Epithelial cell of esophagus (primary cell): ENCODE measurements at places on chromosomes 6 and 20.

DNA sequence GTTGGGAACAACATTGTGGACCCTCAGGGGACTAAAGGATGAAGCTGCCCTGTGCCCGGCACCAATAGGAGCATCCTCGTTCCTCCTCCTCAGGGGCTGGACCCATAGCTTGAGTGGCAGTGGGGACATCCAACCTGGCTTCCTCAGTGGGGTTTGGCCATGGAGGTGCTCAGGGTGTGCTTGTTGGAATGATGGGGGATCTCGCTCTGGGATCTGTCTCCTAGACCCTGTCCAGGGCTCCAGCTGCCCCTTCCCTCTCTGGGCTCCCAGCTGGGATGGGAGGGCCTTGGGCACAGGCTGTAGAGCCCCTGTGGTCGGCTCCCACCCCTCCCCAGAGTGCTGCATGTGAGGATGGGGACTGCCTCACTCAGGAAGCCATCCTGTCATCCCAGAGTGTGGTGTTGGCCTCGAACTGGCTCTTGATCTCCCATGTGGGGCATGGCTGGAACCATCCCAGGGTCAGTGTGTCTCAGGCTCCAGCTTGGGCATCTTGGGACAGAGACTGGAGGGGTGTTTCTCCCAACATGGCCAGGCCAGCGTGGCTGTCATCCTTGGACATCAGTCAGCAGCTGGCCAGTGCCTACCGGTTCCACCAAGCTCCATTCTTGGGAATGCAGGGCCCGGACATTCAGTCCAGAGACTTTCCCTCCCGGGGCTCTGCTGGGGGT lies 9.5 kb upstream of the MYT1 start:
- no peak for DNase-seq

DNA sequence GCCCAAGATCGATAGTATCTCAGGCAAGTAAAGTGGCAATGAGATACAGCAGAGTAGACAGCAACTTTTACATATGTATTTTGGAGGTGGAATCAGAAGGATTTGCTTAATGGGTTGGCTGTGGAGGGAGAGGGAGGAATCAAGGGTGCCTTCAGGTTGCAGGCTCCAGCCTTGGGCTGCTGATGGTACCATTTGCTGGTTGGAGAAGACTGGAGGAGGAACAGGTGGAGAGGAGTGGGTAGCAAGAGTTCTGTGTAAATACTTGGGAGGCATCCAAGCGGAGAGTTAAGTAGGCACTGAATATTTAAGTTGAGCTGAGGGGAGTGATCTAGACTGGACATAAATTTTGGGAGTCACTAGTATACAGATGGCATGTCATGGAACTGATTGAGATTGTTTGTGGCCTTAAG lies 5.2 kb downstream of the BICRAL start:
- DNase-seq: no peak

DNA sequence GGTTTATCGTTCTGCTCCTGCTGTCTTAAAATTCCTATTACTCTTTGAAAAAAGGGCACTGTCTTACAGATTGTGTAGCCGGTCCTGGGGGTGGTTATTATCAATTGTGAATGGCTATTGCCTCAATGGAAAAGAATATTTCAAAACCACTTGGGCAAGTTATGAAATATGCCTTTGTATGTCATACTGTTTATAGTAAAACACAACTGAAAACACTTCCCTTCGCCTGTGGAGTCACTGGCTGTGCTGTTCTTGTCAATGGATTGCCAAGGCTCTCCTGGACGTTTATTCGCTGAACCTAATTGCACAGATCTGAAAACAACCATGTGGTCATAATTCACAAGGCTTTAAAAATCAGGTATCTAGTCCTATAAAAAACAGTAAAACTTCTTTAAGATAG lies 47.8 kb upstream of the TAGAP start:
- peak; percentile 33 for DNase-seq

DNA sequence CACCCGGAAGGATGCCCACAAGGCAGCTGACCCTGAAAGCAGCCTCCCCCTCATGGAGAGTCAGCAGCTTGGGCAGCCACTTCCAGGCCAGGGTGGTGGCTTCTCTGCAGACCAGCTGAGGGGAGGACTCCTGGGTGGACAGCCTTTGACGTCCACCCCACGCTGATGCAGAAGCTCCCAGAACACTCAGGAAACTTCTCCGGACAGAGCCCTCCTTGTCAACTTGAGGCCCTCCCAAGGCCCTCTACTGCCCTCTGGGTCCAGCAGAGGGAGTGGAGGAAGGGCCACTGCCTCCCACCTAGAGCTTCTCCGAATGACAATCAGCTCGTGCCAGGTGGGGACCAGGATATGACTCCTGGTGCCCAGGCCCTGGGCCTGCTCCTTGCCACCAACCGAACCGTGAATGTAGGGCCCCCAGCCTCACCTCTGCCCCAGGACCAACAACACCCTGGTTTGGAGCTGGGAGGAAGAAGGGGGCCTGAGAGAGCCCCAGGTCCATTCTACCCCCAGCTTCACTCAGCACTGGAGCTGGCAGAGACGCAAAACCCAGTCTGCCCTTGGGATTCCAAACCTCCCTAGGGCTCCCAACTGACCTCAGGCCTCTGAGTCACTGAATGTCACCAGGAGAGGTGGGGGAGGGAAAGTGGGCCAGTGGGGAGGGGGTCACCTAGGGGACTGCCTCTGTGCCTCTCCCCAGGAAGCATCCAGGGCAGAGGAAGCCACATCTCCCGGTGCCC lies 10.9 kb upstream of the SLC22A7 start:
- DNase-seq: no peak

- DNase-seq: no peak
Measured at GRCh38 chr20:31838646-31839292, 6.6 kb downstream of the FOXS1 start.

DNA sequence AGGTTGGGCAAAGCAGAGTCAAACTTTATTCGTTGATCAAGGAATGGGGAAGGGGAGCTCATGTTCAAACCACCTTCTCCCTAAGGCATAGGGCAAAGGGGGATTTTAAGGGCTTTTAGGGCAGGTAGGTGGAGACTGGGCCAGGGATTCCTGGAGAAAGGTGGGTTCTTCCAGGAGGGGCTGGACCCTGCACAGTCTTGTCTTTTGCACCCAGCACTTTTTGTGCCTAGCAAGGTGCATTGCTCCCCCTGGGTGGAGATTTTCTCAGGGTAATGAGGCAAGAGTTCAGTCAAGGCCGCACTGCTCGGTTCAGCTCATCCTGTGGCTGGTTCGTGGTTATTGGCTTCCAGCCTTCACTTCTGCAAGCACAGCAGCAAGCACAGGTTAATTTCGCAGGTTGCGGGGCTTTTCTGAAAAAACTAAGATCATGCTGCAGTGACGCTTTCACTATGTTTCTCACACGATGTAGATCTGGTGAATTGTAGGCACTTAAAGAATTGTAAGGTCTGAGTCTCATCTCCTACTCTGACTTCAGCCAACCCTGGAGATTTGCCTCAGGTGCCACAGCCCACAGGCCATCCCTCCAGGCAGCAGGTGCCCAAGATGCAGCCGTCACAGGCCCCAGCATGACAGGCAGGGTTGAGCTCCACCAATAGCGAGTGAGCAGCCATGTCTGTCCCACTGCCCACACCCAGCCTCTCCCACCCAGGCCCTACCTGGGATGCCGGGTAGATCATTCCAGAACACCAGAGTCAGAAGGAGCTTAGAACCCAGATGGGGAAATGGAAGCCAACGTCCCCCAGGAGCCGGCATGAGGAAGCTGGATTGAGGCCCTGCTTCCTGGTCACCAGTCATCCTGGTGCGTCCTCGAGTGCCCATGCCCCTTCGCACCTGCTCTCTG lies 37.1 kb downstream of the SUN5 start:
- DNase-seq: no peak

DNA sequence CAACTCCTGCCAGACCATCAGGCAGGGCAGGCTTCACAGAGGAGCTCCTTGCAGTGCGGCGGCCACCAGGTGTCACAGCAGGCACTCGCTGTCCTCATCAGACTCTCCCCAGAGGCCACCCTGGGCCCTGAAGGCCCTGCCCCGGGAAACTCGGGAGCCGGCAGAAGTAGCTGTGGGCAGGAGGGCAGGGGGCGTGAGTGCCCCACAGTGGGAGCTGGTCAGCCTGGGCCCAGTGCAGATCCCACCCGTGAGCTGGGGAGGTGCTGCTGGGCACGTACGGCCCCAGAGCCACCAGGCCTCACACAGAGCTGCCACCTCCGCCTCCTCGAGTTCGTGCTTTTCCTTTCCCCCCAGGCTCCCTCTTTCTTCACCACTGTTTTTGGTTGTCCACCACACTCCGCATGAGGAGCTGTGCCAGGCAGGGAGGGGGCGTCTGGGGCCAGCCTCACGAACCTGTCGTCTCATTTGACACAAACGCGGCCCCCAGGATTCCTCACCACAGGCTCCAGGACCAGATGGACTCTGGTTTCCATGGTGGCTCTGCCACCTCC lies 33.8 kb downstream of the FRMD1 start:
- no peak for DNase-seq

GRCh38 chr6:40947876-40948526 lies 91.0 kb downstream of the UNC5CL start:
- DNase-seq: peak; percentile 70

GRCh38 chr6:79196912-79197311 lies 37.6 kb downstream of the HMGN3 start:
- DNase-seq: no peak

DNA sequence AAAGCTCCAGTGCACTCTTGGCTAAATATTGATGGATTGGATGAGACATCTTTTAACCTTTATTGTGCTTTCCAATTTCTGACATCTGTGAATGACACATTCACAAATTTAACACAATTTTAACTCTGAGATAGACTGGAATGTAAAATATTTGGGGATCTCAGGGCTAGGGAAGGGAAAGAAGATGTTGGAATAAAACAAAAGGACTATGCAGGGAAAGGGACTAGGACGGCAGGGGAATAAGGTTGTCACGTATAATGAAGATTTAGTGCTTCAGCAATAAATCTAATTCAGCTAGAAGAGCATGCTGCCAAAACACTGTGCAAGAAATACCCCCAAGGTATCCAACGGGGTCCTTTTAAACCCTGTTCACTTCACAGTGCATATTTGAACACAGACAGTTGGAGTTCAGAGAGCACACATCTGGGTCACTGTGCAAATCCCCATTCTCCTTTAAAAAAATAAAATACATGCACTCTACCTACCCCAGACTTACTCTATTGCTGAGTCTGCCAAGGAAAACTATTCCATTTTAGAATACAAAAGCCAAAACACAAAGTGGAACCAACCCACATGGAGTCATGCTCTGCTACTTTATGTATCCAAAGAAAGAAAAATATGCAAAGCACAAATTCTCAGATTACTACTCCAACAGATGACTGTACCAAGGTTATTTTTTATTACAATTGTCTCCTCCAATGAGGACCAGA lies 151.0 kb upstream of the RSPO3 start:
- DNase-seq: no peak

DNA sequence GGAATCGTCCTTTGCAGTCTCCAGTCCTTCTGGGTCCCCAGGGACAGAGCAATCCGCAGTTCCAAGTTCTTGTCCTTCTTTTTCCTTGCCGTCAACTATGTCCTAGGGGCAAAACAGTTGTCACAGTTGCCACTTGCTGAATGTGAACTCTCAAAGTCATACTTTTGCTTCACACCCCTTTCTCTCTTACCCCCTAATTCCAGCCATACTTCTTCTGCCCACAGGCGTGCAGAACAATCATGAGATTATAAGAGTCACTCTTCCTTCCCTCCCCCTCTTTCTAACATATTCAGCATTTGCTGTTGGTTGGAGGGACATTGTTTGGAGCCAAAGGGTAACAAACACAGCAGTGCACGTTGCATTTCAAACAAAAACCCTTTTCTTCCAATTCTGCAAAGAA lies 74.4 kb downstream of the BCAS1 start:
- no peak for DNase-seq

DNA sequence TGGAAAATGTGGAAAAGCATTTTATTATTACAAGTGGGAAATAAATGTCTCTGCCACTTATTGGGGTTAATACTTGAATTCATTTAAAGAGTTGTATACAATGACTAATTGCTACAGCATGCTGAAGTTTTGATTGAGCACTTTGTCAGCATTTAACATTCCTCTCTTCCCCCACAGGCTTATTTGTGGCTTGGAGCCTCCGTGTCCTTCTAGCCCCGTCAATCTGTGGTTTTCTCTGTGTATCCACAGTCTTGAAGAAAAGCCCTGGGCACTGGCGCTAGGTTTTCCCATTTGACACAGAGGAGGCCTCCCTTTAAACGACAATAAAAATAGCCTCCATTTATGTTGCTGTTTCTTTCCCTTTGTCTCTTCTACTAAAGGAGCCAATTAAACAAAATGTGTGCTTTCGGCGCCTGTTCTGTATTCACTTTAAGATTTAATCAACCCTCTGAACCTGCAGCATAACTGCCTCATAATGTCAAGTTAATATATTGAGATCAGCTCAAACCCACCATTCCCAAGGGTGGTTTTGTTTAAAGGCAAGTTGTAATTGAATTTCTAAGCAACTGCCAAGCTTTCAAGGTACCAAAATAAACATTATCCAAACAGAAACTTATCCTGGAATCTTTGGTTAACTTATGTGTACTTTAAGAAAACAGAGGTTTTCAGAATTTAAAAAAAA lies 326.6 kb upstream of the RNF24 start:
- DNase-seq: peak; percentile 71

DNA sequence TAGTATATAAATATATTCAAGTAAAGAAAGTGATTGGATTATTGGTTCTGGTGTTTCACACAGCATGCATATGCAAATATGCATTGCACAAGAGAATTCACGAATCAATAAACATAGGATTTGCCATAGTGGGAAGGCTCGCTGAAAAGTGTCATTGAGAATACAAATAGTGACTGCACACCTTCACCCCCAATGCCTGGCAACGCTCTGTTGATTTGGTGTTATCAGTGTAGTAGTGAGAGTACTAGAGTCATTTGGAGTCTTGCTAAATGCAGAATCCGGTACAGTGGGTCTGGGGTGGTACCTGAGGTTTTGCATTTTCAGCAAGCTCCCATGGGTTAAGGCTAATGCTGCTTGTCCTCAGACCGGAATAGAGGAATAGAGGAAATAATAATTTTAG lies 49.7 kb upstream of the NAA20 start:
- no peak for DNase-seq

- peak; percentile 94 for DNase-seq
Measured at GRCh38 chr6:129795261-129795660, 65.9 kb downstream of the TMEM244 start.

DNA sequence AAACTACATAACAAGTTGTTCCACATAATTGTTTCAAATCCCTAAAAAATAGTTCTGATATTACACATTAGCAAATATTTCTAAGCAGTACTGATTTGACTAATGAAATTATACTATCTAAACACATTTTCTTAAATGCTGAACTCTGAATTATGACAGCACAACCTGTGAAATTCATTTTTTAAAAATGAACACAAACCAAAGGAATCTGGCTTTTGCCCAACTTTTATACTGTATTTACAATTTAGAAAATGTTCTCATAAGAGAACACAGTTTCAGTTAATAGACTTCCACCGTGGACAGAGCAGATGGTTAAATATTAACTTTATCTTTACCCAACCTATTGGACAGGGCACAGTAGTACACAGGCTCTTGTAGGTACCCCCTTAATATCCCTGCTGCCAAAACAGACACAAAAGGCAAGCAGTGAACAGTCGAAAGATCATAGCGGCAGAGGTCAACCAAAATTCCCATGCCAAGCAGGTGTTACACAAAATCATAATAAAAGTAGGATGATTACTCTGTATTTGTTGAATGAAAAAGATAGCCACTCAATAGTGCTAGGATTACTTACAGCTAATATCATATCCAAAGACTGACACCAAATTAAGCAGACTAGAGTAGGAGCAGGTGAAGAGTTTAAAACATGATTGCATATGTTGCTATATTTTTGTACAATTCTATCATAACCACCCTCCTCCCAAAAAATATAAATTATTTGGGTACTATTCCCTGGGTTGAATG lies 122.5 kb downstream of the RNGTT start:
- no peak for DNase-seq
